Chondrocyte (in vitro differentiated cells): ENCODE measurements at places on chromosomes 6 and 20. TPM values are rescaled to one million over a fixed set of nuclear protein-coding genes. Genes with fewer than 3 reads are reported as not detected.

The BACH2 gene
- total RNA-seq, result 7.8 to 10.5 TPM (median 8.3 TPM) in 3 replicates

- no peak for DNase-seq
Observed at GRCh38 chr6:35681298-35681697, 7.4 kb downstream of the FKBP5 start.

The BRPF3 gene
- total RNA-seq, result 25.6 to 28.5 TPM (median 28.2 TPM) in 3 replicates

DNA sequence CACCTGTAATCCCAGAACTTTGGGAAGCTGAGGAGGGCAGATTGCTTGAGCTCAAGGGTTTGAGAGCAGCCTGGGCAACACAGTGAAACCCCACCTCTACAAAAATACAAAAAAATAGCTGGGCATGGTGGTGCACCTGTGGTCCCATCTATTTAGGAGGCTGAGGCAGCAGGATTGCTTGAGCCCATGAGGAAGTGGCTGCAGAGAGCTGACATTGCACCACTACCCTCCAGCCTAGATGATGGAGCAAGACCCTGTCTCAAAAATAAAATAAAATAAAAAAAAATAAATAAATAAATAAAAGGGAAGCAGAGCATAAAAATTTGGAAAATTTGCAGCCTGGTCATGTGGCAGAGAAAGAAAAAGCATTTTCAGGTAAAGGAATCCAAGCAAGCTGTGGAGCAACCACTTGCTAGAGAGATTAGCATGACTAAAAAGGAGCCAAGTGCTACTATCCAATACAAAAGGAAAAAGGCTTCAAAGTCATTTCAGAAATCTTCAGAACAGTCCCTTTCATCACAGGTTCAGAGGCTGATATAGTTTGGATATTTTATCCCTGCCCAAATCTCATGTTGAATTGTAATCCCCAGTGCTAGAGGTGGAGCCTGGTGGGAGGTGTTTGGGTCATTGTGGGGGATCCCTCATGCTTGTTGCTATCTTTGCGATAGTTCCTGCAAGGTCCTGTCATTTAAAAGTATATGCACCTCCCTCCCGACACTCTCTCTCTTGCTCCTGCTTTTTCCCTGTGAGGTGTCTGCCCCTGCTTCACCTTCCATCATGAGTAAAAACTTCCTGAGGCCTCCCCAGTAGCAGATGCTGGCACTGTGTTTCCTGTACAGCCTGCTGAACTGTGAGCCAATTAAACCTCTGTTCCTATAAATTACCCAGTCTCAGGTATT is 11.2 kb upstream of the TTK start:
- DNase-seq, result no peak

GRCh38 chr6:137926207-137926731 is 59.2 kb downstream of the TNFAIP3 start:
- no peak for DNase-seq
